Forelimb muscle (tissue), 1 donor: ENCODE measurements at places on chromosomes 7 and 10.
A peak's percentile ranks its signal among the peaks of the same experiment; 100 is the strongest.

DNA sequence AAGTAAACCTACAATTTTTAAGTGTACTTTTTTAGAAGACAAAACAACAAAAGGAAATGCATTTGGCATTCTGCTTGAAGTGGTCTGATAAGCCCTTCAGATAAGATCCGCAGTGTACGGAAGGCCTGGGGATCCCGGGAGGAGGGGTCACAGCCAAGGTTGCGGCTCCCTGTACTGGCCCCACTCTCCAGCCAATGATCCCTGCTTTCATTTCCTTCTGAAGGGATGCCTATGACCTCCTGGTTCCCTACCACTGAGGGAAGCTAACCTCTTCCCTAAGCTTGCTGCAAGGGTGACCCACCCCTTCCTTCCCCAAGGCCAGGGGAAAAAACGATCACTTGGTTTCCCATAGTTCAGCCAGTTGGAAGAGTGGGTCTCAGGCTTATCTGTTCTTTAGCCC is 5.3 kb downstream of the DENND2A start:
- DNase-seq: no peak

DNA sequence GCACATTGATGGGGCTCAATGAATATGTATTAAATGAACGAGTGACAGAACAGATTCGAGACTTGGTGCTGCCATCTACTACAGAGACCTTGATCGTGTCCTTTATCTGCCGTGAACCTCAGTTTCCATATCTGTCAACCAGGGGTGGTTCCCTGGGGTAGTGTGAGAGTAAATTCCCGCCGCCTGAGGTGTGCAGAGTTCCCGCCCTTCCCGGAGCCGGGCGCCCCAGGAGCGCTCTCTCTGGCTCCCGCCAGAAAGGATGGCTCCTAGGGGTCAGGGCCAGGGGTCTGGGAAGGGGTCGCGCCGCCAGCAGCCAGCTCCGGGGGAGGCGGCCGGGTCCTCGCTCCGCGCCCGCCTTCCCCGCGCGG is 333 bp upstream of the PLCE1 start:
- DNase-seq: no peak

GRCh38 chr7:154919344-154920225 is 83.3 kb downstream of the PAXIP1 start:
- no peak for DNase-seq

DNA sequence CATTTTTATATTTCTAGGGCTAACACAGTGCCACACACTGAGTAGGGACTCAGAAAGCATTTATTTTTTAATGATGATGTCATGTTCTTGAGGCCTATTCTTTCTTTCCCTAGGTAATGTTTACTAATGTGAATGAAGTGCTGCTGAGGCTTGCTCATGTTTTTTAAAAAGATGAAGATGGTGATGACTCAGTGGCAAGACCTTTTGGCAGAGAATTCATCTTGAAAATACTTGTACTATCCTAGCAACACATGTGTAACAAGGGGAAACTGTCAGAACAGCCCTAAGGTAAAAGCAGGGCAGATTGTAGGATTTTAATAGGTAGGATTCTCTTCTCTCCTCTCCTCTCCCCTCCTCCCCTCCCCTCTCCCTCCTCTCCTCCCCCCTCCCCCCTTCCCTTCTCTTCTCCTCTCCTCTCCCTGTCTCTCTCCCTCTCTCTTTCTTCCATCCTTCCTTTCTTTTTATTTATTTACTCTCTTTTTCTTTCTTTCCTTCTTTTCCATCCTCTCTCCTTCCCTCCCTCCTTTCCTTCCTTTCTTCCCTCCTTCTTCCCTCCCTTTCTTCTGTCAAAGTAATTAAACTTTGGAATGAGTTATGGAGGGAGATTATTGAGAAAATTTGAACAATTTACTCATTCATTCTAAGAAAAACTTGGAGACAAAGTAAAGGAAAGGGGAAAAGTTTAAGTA is 75.3 kb downstream of the ZNF92 start:
- no peak for DNase-seq

GRCh38 chr10:31130406-31130805 is 98.7 kb upstream of the ZNF438 start:
- no peak for DNase-seq

DNA sequence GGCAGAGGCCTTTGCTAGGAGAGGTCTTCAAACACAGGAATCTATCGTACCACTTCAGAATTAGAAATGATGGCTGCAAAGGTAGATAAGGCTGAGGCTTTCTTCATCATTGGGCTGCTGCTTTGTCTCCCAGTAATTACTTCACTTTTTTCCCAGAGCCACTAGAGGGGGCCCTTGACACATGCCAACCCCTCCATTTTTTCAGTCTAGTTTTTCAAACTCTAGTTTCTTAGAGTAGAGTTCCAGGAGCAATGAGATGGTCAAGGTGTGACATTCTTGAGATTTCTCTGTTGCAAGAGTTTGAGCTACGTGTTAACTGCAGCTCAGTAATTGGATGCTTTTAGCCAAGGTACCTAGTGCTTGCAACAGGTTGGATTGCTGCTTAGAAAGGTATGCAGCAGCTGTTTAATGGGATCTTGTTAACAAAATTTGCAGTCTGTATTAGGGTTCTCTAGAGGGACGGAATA is 33.8 kb upstream of the RBM20 start:
- DNase-seq: no peak

DNA sequence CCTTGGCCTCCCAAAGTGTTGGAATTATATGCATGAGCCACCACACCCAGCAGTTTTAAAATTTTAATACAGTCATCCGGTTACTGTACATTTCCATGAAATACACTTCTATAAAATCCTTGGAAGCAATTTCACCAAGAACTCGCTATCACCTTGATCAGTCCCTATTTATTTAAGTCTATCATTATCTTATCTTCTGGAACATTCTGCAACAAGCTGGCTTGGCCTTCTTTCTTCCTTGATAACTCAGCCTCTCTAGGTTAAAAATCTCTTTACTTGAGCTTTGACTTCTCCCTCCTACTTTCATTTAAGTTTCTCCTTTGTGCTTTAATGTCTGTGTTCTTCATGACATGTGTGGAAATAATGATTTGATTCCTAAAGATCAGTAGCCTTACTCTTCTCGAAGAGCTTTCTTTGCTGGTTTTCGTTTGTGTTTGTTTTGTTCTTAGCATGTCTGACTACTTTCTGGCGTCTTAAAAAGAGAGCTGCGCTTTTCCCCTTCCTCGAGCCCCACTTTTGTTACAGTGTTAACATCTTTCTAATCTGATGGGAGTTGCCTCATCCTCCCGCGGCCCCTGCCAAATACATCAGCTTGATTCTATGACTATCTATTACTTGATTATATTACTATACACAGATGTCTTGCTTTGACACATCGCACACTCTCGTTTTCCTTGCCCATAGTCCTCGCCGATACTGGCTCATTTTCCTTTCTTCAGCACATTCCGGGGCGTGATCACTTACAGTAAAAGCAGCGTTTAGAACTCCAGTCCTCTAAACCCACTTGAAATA is 11.1 kb upstream of the CALML5 start:
- peak; percentile 19 for DNase-seq

DNA sequence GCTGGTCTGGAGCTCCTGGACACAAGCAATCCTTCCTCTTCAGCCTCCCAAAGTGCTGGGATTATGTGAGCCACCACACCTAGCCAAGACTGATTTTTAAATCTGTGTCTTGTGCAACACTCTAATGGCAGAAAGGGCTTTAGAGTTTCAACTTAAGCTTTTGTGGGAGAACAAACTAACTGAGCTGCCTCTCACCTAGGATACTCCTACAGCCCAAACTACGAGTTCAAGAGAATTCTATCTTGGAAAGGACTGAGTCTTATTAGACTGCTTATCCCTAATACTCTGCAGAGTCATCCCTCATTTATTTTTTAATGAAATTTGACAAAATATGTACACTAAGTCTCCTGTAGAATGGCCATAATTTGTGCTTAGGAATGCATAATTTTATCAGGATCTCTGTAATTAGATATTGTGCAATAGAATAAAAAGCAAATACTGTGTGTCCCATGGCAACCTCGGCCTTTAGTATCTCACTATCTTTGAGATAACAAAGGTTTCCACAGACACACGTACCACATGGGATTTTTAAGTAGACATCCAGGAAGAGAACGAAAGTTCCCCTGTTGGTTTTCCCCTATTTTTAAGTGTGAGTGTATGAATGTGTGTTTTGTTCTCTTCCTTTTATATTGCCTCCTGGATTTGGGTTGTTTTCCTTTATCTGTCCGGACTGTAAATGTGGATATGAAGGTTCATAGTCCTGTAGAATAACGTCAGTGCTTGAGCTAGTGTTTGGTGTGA is 199.4 kb upstream of the TCF7L2 start:
- no peak for DNase-seq

GRCh38 chr7:7220821-7221220 is 38.5 kb downstream of the C1GALT1 start:
- DNase-seq: no peak

- no peak for DNase-seq
Observed at GRCh38 chr7:24718977-24719491, 38.2 kb downstream of the GSDME start.

- DNase-seq: no peak
Observed at GRCh38 chr7:151405588-151405987, 4.2 kb downstream of the WDR86 start.

GRCh38 chr10:74674927-74675326 is 151.5 kb upstream of the KAT6B start:
- no peak for DNase-seq

DNA sequence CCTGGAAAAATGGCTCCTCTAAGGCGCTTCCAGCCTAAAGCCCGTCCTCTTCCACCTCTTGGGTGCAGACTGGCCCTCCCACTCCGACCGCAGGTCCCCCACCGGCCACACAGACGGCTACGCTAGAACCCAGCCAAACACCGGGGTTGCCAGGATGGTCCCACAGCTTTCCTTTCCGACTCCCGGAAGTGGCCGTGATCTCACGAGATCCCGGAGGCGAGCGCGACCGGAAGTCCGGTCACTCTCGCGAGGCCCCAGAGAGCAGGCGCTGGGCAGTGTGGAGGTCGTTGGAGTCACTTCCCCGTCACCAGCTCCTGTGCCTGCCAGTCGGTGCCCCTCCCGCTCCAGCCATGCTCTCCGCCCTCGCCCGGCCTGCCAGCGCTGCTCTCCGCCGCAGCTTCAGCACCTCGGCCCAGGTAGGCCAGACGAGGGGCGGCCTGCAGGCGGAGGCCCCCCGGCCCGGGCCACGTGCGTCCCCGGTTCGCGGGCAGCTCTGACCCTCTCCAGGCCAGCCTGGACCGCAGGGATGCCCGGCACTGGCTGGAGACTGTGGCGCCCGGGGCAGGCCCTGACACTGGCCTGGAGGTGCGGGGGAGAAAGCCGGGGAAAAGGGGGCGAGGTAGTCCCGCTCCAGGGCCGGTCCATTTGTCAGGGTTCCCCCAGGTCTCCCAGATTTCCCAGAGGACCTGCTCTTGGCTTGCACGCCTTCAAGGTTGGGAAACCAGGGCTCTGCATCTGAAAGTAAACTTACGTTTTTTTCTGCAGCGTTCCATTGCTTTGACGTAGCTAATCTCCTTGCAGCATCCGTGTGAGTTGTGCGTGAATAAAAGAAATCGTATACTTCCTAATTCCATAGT is at the start of the genes MDH2 and STYXL1:
Gene MDH2 (plus strand): TSS at position 296 of the 857 bp plus-strand sequence. CDS start 55 bp downstream, at position 351.
Gene STYXL1 (minus strand): TSS at position 190 of the 857 bp plus-strand sequence. CDS start 17,477 bp downstream, outside the sequence.
- DNase-seq: peak; percentile 87

DNA sequence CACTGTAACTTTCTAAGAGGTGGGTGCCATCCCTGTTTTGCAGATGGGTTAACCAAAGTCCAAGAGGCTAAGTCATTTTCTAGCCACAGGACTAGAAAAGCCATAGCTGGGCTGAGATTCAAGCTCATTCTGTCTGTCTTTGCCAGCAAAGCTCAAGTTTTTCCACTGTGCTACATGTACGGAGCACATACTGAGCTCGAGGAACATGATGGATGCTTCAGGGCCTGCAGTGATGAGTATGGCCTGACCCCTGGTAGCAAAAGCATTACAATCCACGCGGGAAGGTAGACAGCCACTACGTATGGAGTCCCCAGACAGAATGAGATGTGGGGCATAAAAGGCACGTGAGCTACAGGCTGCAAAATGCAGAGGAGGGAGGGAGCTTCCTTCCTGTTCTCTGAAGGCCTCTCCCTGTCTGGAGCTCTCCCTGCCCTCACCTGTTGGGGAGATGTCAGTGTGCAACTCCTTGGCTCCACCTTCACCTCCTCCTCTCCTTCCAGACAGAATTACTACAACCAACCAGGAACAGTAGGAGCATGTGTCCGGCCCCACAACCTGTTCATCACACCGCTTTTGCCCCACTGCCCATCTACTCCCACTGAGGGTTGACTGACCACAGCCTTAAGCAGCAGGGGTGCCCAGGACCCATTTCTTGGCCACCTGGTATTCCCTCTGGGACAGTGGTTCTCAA is 16.4 kb downstream of the ITPRIP start:
- no peak for DNase-seq

DNA sequence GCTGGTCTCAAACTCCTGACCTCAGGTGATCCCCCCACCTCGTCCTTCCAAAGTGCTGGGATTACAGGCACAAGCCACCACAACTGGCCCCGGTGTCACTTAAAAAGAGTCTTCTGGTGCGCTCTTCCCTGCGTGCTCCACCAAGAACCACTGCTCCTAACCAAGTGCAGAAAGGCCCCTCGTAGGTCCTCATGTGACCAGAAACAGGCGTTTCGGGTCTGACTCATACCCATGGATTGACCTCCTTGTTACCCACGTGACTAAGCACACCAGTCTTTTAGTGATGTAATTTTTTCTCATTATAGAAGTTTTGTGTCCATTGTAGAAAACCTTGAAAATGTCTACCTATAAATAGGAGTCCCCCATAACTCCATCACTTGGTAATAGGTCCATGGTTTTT is 13.9 kb downstream of the FKBP6 start:
- DNase-seq: no peak

DNA sequence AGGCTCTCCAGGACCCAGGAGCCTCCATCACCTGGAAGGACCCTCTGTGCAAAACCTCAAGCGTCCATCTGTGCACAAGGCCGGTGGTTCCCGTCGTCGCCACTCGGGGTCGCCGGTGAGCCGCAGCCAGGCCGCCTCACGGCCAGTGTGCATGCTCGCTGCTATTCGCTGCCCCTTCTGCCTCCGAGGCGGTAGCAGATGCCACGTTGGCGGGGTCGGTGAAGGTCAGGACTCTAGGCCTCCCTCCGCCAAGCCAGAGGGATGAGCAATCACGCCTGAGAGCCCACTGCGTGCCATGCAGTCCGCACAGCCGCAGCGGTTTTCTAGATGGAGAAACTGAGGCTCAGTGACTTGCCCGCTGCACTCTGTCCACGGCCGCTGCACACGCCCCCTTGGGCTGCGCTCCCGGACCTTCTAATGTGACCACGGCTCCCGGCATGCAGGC is 5.7 kb downstream of the UPK3B start:
- no peak for DNase-seq

GRCh38 chr10:124680675-124681074 is 63.5 kb downstream of the FAM53B start:
- DNase-seq: no peak

DNA sequence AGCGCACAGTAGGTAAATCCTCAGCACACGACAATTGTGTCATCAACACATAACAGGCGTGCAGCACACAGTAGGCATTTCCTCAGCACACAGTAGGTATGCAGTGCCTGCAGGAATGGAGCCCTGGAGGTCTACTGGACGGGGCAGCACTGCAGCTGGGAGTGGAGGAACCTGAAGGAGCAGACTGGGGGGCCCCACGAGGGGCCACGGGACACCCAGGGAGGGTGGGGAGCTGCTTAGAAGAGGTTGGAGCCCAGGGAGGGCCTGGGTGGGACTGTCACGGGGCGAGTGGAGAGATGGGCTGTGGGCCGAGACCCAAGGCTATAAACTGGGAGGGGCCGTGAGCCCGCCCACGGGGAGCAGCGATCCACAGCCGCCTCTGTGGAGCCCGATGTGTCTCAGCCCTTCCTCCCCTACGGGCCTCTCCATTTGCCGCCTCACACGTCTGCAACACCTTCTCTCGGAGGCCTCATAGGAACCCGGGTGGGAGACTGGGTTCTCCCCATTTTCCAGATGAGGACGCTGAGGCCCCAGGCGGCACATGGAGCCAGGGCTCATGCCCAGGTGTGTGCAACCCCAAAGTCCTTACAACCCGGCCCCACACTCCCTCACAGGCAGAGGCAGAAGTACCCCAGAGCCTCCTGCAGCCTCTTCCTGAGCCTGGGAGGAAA is 101.5 kb downstream of the MICALL2 start:
- DNase-seq: no peak
